ENCODE measurements at places on chromosomes 11 and 22.

GRCh38 chr22:17097062-17097461 lies 12.3 kb downstream of the IL17RA start:
- DNase-seq: no peak

GRCh38 chr11:74845978-74846517 lies 97.4 kb downstream of the RNF169 start:
- DNase-seq: no peak

DNA sequence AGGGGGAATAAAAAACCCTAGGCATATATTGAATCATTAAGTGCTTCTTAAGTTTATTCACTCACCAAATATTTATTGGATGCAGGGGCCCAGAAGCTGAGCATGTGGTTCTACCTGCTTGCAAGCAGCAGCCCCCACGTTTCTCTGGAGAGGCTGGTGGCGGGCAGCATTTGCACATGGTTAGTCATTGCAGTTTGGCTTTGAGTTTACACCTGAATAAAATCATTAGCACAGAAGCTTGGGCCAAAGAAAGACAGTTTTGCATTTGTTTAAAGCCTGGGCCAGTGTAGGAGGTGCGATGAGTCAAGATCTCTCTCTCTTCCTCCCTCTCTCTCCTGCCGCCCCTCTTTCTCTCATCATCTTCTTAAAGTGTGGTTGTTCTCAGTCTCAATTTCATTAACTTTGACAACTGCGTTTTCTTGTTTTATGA lies 72.6 kb downstream of the C22orf31 start:
- DNase-seq: no peak

GRCh38 chr11:30594646-30595411 lies 8.7 kb upstream of the MPPED2 start:
- no peak for DNase-seq

- no peak for DNase-seq
Observed at GRCh38 chr11:78349114-78349513, 68.5 kb downstream of the GAB2 start.
